ENCODE measurements at places on chromosomes 5 and 9.

GRCh38 chr9:114823441-114823840 is 17.6 kb upstream of the TNFSF15 start:
- no peak for DNase-seq

- DNase-seq = no peak
Measured at GRCh38 chr9:91341258-91341746, 20.4 kb downstream of the AUH start.

- DNase-seq = no peak
Measured at GRCh38 chr5:93415819-93416218, 165.2 kb downstream of the NR2F1-AS1 start.

- no peak for DNase-seq
Measured at GRCh38 chr5:131460867-131461572, 174.0 kb downstream of the RAPGEF6 start.

Measured in NCI-H345 (cell line).